Stimulated activated CD8-positive, alpha-beta memory T cell treated with anti-CD3 and anti-CD28 coated beads, Interleukin-4, amount 100 ng/mL, for 4 hours (primary cell): ENCODE measurements at places on chromosomes 11 and 22.

- DNase-seq, result no peak
These were observed 4.1 kb downstream of the KCNQ1 start for GRCh38 chr11:2448661-2449547.

DNA sequence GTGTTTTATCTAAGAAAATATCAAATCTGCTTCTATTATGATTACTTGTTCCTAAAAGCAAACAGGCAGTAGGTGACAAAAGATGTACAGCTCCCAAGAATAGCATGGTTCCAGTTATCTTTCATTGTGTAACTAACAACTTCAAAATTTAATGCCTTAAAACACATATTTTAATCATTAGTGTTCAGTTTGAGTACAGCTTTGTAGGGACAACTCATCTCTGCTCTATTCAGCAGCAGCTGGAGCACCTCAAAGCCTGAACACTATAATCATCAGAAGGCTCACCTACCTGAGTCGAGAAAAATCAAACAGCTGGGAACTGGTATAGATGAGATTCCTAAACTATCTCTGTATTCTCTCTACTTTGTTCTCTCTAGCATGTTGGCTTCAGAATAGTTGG, 24.3 kb upstream of the OR5B12 start:
- DNase-seq, result no peak

DNA sequence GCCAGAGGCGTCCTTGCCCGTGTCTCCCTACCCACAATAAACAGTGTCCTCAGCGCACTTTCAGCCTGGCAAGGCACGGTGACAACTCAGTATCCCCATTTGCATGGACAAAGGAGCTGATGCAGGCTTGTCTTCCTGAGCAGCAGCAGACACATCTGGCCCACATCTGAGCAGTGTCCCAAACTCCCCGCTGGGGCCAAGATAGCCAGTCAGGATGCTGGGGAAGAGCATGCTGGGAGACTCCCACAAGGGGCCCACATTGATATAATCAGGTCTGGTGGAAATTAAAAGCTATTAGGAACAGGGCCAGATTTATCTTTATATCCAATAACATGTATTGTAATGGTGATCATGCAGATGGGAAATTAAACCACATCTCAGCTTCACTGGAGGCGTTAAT, 24.7 kb downstream of the DSCAML1 start:
- no peak for DNase-seq

GRCh38 chr11:75471176-75471973, 38.4 kb upstream of the KLHL35 start:
- DNase-seq, result no peak

- DNase-seq, result no peak
These were observed 83.6 kb upstream of the CRTAM start for GRCh38 chr11:122754553-122755322.

- no peak for DNase-seq
These were observed 22.5 kb downstream of the IGF2 start for GRCh38 chr11:2116680-2117079.

- no peak for DNase-seq
These were observed 7.1 kb upstream of the NHERF4 start for GRCh38 chr11:119178166-119178680.

GRCh38 chr11:6782720-6783119, at the start of gene OR2AG1:
OR2AG1 (plus strand) TSS chr11:6783020; CDS start chr11:6785038, 2,018 bp downstream.
- DNase-seq, result no peak

DNA sequence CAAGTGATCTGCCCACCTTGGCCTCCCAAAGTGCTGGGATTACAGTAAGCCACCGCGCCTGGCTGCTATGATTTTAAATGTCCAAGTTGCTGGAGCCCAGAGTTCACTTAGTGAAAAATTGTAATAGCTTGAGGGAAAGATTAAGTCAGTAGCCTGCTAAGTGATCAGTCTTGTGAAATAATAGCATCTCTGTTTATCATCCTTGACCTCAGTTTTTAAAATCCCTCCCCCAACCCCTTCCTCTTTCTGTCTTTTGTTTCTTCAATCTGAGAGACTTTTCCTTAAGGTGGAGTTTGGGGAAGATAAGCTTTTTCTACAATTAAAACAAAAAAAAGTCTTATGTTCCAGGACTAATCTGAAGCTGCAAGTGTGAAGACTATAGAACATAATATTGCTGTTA, 6.4 kb downstream of the HIPK3 start:
- no peak for DNase-seq

DNA sequence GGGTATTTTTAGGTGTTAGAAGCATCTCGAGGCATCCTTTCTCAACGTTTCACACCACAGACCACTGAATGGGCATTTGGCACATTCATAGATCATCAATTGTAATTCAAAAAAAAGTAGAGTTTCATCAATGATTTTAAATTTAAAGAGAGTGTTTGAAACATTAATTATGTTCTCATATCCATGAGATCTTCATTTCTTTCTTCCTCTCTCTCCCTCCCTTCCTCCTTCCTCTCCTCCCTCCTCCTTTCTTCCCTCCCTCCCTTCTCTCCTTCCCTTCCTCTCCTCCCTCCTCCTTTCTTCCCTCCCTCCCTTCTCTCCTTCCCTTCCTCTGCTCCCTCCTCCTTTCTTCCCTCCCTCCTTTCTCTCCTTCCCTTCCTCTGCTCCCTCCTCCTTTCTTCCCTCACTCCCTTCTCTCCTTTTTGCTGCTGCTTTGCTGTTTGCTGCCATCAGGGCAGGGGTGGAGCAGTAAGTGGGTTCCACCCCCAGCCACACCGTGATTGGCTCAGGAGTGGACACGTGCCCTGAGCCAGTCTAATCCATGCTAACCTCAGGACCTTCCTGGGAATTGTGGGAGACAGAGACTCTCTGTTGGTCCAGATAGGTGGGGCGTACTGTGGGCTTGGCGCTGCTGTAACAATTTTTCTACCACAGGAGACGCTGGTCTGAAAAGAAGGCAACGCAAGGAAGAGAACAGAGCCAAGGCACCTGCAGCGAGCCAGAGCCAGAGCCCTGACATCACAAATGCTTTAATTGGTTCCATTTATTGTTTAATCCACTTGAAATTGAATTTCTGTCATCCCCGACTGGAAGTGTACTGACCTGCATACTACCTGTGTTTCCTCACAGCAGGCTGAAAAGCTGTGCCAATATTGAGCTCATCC, 33.7 kb upstream of the APOBEC3A start:
- DNase-seq, result no peak

GRCh38 chr11:123559523-123559955, 94.9 kb downstream of the SCN3B start:
- DNase-seq, result no peak

DNA sequence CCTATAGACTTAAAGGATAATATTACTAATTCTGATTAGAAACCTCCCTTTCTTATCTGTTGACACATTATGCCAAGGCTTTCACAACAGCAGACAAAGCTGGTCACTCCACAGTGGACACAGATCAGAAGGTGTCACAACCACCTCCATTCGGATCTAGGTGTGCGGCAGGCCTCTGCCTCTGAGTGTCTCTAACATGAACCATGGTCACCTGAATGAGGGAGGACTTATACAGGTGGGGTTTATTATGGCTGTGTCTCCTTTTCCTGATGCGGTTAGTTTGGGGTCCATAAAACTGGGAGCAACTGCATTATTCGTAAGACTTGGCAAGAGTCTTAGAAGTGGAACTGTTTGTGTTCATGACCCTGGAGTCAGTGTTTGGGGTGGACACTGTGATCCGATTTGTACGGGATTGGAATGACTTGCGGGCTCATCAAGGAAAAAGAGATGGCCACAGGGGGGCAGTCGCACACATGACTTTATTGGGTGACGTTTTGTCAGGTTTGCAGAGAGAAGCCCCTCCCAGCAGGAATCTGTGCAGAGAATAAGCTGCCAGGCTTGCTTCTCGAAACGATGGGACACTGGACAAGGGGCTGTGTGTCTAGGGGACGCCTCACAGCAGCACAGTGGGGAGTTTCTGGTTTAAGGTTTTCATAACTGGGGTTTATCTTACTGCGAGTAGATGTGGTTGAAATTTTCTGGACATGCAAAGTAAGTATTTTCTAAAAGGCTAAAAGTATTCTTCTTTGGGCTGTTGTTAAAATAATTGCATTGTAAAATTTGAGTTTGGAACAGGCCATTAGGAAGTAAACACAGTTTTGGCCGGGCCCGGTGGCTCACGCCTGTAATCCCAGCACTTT, 90.6 kb downstream of the GAB4 start:
- DNase-seq, result peak; percentile 25
